ENCODE measurements at places on chromosomes 7 and 10. TPM values are rescaled to one million over a fixed set of nuclear protein-coding genes. Genes with fewer than 3 reads are reported as not detected.

Gene PSTK
- polyA plus RNA-seq = 5.3 TPM

Gene SPDYE1
- not detected for polyA plus RNA-seq

Gene GIMAP8
- not detected for polyA plus RNA-seq

Gene NEUROD6
- polyA plus RNA-seq = not detected

Gene ELMO1
- polyA plus RNA-seq = 2.3 TPM

Gene CFAP69
- 1.6 TPM for polyA plus RNA-seq

Gene KLHL7
- 21.7 TPM for polyA plus RNA-seq

Gene UPK3B
- 20.6 TPM for polyA plus RNA-seq

Gene GPR141
- polyA plus RNA-seq = 0.11 TPM

Gene PRF1
- polyA plus RNA-seq = not detected

Gene PDGFA
- polyA plus RNA-seq = 14.9 TPM

Gene RARRES2
- polyA plus RNA-seq = not detected

Gene HOXA4
- polyA plus RNA-seq = 2.3 TPM

Gene GJD4
- polyA plus RNA-seq = 0.05 TPM

DNA sequence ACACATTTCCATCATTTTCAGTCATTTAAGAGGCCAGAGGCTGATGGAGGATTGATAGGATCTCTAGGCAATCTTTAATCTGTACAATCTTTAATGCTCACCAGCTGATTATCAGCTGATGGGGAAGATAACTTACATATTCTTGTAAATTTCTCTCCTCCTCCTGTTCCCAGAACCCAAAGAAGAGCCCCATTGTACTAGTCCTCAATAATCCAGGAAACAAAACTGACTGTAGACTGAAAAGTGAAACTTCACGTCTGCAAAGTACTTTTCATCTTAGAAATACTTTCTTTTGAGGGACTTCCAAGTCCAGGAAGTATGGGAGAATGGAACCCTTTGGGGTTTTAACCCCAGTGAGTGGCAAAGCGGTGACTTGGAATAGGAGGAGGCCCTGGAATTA lies 283.3 kb downstream of the FRMD4A start:
- DNase-seq = no peak

- no peak for DNase-seq
These were observed 695 bp downstream of the FAM237B start for GRCh38 chr7:90320418-90320800.

DNA sequence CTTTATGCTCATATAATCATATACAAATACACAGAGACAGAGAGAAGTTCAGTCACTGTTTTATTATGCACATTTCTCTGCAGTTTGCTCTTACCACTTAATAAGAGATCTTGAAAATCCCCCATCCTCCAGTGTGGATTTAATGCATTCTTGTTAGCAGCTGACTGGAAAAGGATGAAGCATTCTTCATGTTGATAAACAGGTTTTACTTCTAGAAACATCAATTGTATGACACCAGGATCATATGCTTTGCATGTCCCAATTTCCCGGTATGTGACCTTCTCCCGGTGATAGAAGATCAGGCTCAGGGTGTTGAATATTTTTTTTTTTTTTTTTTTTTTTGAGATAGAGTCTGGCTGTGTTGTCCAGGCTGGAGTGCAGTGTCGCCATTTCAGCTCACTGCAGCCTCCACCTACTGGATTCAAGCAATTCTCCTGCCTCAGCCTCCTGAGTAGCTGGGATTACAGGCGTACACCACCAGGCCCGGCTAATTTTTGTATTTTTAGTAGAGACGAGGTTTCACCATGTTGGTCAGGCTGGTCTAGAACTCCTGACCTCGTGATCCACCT lies 6.2 kb upstream of the CREB3L2 start:
- no peak for DNase-seq

GRCh38 chr7:101549734-101550133 lies 79.4 kb downstream of the MYL10 start:
- no peak for DNase-seq

- no peak for DNase-seq
These were observed 82.1 kb downstream of the NRP1 start for GRCh38 chr10:33252324-33252723.

DNA sequence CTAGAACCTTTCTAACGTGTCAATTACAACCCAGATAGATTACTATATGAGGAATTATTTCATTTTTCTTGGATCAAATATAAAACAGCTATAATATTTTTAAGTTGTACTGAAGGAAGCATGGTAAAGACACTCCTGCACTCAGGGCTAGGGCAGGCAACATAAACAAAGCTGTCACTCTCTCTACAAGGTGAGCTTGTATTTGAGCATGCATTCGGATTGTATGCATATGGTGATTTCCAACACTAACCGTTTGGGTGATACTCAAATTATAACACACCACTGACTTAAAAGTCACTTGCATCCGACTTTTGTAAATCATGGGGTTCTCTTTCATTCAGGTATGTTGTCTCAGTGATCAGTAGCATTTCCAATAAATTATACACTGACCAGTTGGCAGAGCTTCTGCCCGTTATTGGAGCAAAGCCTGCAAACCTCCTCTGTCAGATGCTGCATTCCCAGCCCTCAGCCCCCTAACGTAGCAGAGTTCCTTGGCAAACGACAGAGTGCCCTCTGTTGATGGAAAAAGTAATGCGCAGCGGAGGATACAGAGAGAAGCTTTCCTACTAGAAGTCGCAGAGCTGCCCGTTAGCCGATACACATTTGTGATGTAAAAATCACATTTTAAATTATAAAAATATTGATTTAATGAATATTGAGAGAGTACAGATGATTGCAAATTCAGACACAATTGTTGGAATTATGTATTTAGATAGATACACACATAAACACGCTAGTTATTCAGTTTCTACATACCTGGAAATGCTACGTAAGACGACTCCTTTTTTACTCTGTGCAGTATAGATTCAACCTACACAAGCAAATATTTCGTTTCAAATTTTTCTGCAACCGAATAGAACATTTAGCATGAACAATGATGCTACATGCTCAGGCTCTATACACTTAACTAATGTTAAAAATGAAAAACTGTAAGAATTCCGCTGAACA lies 173.9 kb upstream of the SP4 start:
- DNase-seq = peak; percentile 25

DNA sequence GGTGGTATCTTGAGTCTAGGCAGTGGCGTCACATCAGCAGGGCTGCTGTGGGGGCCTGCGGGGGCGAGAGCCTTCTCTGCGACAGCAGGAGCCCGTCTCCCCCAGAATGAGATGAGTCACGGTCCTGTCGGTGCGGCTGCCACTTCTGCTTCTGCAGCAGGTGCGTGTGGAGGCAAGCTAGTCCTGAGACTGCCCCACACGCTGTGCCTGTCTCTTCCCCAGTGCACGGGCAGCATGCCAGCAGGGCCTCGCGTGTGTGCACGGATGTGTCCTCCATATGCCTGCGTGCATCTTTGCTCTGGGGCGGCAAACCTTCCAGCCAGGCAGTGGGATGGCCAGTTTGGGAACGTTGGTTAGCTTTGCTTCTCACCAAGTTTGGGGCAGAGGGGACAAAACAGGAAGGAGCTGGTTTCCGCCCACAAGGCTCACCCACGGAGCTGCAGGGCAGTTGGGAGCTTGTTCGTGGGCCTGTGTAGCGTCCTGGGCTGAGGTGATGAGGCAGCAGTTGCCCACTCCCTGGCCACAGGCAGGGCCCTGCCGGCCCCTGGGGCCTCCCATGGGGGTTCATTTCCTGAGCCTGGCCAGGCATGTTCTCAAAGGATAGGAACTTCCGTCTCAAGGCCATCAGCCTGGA lies 60.8 kb upstream of the PPIF start:
- no peak for DNase-seq

- no peak for DNase-seq
These were observed 118.3 kb downstream of the DIP2C start for GRCh38 chr10:571166-571565.

DNA sequence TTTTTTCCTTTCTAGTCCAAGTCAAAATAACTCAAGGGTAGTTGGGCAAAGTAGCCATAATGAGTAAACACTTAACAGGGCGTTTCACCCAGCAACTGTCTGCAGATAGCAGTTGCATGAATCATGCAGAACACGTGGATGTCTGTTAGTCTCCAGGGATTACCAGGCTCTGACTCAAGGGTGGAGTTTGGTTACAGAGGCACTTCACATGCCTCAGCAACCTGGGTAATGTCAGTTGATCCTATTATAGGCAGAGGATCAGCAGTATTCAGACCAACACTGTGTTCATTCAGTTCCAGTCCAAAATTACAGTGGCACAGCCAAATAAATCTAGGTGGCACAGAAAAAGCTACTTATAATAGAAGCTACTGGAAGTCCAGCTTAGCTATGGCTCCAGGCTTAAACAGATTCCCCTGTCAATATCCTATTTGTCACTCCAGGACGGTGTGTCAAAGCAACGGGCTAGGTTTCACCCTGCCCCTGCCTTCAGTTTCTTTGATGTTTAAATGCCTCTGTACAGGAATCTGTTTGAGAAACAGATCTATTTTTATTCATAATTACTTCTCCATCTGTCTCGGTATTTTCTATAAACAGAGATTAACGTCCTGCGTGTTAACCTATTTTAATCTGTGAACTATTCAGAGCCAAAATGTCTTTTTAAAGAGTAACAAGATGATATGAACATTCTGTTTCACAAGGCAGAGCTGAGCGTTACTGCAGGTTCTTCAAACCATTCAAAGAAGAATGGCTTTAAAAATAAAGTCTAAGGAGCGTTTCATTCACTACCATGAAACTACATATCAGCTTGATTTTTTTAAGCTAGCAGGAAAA lies 162.6 kb upstream of the AKR1E2 start:
- peak; percentile 85 for DNase-seq

GRCh38 chr7:98559958-98560357 lies 57.1 kb upstream of the NPTX2 start:
- DNase-seq = peak; percentile 42

DNA sequence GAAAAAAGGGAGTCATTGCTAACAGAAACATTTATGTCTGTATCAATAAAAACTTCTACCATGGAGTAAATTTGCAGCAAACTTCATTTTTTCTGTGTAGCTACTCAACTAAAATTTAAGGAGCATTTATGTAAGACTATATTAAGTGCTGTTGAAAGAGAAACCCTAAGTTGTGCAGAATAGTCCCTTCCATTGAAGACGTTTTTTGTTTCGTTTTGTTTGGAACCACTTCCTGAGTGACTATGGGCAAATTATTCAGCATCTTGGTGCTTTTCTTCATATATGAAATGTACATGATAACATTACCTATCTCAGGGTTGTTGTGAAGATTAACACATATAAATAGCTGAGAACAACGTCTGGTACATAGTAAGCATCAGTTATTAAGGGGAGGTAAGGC lies 24.3 kb downstream of the SEM1 start:
- DNase-seq = no peak

DNA sequence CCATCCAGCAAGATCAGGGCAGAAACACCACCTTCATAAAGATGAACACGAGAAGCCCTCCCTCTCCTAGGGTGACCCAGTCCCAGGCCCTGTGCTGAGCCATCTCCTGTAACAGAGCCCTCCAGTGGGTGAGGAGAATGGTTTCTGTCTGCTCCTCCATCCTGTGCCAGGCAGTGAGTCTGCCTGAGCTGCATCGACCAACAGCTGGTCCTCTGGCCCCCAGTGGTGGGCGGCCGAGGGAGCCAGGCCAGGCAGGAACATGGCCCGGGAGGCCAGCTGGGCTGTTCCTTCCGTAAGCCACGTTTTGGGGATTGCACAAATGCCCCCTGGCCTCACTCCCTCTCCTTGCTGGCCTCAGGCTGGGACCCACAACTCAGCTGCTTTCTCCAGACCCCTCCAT lies 73.5 kb downstream of the GRB10 start:
- DNase-seq = no peak

GRCh38 chr7:43905956-43906330 lies 453 bp downstream of the URGCP start:
- peak; percentile 35 for DNase-seq

DNA sequence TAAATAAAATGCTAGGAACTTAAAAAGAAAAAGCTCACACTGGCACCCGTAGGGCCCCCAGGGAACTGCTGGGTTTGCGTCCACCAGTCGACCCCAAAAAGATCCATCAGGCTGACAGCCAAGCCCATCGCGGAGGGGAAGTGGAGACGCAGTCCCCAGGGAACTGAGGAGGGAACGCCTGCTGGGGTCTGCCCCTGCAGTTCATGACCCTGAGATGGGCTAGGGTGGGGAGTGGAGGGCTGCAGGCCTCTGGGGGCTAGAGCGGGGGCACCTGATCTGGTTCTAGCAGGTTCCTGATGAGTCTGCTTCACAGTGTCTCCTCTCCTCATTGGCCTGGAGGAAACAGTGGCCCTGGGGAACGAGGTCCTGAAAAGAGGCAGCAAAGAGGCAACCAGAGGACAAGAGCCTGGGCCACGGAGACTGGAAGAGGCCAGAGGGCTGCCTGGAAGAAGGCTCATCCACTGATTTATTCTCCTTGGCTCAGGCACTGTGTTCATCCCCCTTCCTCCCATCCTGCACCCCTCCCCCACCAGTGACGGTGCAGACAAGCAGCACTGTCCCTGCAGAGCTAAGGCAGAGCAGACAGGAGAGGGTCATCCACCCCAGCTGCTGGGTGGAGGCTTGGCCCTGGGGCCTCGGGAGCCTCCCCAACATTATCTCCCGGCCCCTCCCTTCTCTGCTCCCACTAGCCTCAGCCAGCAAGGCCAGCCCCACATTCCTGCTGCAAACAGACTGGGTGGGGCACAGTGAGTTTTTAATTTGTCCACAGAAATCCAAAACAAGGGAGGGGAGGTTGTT lies 24.7 kb upstream of the HSPA12A start:
- DNase-seq = peak; percentile 46

DNA sequence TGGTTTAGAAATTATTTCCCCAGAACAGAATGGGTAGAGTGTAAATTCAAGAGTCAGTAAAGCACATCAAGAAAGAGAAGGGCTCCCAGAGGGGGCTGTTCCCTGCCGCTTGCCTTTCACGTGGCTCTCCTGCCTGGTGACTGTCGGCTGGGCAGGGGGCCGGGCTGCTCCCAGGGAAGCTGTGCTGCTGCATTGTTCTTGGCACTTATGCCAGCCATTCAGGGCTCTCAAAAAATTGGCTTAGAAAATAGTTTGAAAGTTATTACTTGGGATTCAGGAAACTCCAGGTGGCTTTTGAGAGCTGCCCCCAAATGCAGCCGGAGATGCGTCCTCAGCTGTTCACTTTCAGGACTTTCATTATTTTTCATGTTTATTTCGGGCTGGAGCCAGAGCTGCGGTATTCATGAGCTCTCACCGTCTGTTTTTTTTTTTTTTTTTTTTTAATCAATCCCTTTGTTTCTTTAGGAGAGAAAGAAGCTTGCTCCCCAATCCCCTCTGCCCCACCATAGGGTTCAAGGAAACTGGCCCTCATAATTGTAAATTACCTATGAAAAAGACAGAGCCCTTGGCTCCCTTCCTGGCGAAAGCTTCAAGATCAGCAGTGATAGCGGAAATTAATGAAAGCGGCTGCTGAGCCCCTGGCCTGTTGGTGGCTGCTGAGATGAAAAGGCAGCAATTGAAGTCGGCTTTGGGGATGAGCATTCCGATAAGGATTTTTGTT lies 94.1 kb downstream of the SORCS3 start:
- no peak for DNase-seq

- DNase-seq = no peak
These were observed 11.0 kb downstream of the GRID1 start for GRCh38 chr10:86355571-86356038.

DNA sequence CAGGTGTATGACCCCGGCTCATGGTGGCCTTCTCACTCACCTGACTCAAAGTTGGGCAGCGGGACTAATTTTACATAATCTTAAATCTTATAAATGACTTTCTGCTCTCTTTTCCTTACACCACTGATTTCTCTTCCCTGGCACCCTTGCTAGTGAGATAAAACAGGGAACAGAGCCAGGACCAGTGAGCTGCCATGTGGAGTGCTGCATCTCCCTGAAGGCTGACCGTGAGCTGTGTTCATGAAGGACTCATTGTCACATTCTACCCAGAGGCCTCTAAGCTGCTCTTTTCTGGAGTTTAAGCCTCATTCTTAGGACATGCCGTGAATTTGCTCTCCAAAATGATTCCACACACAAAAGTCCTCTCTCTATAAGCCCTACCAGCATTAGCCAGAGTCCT lies 762.3 kb downstream of the AUTS2 start:
- DNase-seq = no peak

Measured in A549 (cell line).